ENCODE measurements at places on chromosomes 6 and 20.

DNA sequence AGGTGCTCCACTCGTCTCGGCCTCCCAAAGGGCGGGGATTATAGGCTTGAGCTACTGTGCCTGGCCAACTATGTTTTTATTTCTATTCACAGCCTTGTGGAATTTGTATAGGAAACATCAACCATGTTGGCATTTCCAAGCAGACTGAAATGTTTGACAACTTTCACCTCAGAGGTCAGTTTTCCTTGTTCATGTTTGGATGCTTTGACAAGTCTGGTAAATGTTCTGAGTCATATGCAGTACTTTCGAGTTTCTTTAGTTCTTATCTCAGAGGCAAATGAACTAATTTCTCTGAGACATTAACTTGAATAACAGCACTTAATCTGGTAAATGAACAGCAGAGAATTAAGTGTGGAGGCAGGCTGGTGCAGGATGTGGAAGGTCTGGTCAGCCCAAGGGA is 373.4 kb upstream of the SYNCRIP start:
- DNase-seq: no peak

DNA sequence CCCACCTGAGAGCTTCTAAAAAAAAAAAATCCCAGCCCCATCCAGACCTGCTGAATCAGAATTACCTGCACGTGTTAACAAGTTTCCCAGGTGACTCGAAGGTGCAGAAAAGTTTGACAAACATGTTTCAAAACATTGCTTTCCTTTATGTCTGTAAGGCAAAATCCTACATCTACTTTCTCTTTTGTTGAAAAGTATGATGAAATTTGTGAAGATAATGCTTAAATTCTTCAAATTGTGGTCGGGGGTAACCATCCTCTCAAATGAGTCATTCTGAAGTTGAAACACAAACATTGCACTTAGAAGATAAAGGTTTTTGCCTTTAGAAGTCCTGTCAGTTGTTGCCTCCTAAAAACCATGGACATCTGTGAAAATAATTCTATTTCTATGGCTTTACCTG is 429.7 kb downstream of the EPHA7 start:
- DNase-seq: no peak

GRCh38 chr6:130760006-130760405 is 67.2 kb upstream of the SMLR1 start:
- no peak for DNase-seq

DNA sequence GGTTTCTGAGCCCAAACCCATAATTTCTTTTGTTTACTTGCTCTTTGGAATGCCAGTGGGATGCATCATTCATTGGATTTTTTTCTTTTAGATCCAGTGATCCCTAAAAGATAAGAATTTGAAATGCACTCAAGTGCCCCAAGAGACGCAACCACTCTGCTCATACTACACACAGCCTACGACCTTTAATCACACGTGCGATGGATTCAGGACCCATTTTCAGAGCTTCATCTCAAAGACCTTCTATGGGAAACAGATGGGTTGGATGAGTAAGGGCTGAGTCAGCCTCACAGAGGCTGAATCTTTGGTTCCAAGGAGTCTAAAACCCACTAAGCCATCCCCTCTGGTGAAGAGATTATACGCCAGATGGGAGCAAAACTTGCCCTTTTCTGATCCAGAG is 265.5 kb upstream of the EXOC2 start:
- no peak for DNase-seq

DNA sequence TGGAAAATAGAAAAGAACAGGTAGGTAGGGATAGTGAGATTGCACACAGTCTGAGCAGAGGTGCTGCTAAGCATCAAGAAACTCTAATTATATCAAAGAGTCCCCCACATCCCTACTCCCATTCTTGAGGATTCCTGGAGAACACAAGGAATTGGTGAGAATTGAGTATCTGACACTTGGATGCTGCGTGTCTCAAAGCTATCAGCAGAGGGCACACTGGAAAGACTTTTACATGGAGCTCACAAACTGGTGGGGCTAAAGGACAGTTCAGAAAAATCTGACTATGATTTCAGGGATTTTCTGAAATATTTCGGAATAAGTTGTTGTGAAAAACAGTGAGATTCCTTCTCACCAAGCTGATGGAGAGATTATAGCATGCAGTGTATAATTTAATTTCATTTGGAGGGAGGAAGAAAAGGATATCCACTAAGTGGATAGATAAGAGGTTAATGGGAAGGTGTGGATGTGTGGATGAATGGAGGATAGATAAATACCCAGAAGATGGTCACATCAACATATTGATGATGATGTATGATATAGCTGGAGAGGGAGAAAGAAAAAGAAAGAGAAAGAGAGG is 215.4 kb upstream of the DEFB112 start:
- no peak for DNase-seq

GRCh38 chr6:155444120-155444917 is 11.3 kb downstream of the NOX3 start:
- no peak for DNase-seq

DNA sequence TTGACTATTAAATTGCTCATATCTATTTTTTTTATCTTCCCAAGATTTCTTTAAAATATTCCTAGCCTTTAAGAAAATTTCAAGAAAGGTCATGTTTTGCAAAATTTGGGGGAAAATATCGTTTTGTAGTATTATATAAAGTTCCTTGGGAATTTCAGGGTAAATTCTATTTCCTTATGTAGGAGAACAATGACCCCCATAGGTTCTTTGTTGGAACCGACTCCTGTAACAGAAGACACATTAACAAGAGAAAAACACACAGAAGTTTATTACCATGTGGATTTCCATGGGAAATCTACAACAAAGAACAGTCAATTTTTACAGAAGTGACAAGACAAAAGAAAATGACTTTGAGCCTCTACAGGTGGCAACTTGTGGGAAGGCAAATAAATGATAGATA is 68.1 kb downstream of the ADGB start:
- DNase-seq: no peak
